Activated naive CD4-positive, alpha-beta T cell treated with anti-CD3 and anti-CD28 coated beads, Interleukin-2, amount 50 U/mL, for 72 hours (primary cell): ENCODE measurements at places on chromosomes 12 and 14. TPM values are rescaled to one million over a fixed set of nuclear protein-coding genes. Genes with fewer than 3 reads are reported as not detected.

- no peak for DNase-seq
Observed at GRCh38 chr14:21093769-21094681, 4.4 kb downstream of the ZNF219 start.

GRCh38 chr12:104466709-104467345 is 10.1 kb downstream of the CHST11 start:
- no peak for DNase-seq

GRCh38 chr12:127230843-127231260 is 1036.1 kb upstream of the TMEM132C start:
- DNase-seq, result no peak

Gene FAM90A1
- total RNA-seq, result 0.11 TPM

Gene CIDEB
- 6.9 TPM for total RNA-seq
